Daoy (cell line): ENCODE measurements at places on chromosomes 2 and 18. TPM values are rescaled to one million over a fixed set of nuclear protein-coding genes. Genes with fewer than 3 reads are reported as not detected.
A peak's percentile ranks its signal among the peaks of the same experiment; 100 is the strongest.

DNA sequence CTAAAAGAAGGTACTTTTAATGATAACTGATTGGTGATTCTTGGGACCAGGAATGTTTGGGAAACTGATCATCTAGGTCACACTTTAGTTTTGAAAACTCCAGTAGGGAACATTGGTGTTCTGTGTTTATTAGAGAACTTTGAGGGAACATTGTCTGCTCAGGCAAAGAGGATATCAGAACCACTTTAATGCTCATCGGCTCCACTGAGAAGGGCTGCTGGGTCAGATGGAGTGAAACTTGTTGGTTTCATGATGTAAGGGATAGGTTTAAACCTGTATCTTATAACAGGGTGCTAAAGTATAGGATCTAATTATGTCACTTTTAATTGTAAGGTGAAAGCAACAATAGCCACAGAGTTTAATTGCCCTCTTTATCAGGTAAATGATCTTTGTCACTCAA lies 14.2 kb upstream of the POLI start:
- DNase-seq = no peak

DNA sequence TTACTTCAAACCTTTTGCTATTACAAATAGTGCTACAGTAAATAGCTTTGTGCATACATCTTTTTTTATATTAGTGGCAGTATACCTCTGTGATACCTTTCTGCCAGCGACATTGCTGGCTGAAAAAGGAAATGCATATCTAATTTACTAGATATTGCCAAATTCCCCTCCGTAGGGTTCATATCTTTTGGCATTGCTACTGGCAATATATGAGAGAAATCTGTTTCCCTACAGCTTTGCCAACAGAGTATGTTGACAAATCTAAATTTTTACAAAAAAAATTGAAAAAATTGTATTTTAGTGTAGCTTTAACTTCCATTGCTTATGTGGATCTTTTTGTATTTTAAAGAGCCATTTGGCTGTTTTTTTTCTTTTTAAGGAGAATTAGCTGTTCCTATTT lies 426.7 kb downstream of the TRIB2 start:
- DNase-seq = no peak

DNA sequence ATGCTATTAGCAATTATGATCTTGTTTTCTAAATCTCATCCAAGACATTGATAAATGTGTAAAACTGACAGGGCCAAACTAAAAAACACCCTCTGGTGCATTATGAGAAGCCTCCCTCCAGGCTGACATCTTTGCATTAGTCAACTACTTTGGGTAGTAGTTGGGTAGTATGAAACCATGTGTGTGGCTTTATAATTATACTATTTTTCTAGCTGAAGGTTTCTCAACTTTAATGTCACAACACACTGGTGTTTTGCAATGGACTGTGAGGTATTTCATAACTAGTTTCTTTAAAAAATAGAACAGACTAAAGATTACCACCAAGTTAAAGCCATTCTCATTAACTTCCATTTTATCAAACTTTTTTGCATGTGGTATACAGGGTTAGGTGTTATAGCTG lies 73.1 kb upstream of the RBMS1 start:
- DNase-seq = no peak

DNA sequence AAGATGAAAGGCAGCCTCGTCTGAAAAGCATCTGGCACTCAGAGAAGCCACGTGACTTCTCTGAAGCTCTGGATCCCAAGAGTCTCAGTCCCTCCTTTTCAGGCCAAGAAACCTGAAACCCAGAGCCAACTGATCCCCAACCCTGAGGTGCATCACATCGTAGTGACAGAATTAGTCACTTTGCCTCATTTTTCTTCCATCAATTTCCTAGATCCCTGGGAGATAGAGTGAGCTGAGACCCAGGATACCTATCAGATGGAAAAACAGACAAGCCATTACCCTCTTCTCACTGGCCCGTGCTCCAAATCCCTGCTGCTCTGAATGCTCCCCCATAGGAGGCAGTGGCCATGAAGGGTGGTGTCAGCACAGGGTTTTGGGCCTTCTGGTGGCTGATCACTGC lies 113.1 kb downstream of the ALK start:
- no peak for DNase-seq

DNA sequence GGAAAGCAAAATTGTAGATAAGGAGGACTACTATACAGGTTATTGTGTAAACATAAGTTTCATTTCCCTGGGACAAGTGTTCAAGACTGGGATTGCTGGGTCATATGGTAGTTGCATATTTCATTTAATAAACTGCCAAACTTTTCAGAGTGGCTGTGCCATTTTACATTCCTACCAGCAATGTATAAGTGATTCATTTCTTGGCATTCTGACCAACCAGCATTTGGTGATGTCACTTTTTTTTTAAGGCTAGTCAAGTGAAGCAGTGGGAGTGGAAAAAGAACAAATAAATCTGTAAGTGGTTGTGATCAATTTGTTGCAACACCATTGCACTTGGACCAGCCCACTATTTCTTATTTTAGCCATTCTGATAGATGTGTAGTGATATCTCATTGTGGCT lies 5.2 kb upstream of the CHCHD5 start:
- DNase-seq = peak; percentile 72

DNA sequence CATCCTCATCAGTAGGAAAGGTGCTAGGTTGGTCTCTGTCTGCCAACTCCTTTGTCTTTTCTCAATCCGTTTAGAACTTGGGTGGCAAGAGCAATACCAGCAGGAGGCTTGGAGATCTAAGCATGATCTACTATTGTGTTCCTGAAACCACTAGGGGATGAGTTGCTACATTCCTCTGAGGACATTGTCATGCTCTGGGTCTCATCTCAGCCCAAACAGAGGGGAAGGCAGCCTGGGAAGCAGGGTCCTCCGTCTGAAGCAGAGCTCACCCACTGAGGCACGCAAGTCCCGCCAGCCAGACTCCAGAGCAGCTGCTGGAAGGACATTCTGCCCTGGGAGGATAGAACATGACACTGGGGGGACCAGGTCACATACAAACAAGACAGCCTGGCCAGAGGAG lies 162.9 kb downstream of the MTCL1 start:
- DNase-seq = no peak

- no peak for DNase-seq
Measured at GRCh38 chr18:76823587-76824011, 1.2 kb downstream of the ZNF236 start.

- DNase-seq = no peak
Measured at GRCh38 chr2:38218591-38218991, 142.6 kb upstream of the CYP1B1 start.

DNA sequence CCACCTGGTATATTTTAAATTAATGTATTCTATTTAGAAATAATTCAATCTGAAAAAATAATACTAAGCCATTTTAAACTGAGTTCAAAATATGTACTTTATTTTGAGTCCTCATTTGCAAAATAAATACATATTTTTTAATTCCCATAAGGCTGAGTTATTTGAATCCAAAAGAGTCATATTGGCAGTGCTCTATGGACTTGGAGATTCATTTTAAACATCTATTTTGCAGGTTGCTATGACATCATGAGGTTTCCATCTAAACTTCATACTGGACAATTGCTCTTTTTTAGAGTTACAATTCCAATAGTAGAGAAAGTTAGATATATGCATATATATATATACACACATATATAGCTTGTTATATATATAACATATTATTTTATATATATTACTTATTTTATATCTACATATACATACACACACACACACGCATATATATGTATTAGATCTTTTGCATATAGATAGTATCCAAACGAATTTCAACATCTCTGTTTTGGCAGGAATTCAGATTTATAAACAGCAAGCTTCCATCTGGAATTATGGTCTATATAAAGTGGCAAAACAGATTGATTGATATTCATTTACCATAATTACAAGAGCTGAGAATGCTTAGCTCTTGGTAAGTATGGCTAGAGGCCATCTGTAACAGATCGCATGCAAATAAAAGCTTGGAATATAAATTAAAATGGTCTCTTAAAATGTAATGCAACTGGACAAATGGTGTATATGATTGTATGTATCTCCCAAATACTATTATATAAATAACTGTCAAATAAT lies 34.9 kb downstream of the NOL4 start:
- no peak for DNase-seq

- no peak for DNase-seq
Measured at GRCh38 chr2:212921061-212921460, 230.4 kb downstream of the IKZF2 start.

GRCh38 chr2:32962690-32963089 lies 15.9 kb downstream of the LTBP1 start:
- no peak for DNase-seq

DNA sequence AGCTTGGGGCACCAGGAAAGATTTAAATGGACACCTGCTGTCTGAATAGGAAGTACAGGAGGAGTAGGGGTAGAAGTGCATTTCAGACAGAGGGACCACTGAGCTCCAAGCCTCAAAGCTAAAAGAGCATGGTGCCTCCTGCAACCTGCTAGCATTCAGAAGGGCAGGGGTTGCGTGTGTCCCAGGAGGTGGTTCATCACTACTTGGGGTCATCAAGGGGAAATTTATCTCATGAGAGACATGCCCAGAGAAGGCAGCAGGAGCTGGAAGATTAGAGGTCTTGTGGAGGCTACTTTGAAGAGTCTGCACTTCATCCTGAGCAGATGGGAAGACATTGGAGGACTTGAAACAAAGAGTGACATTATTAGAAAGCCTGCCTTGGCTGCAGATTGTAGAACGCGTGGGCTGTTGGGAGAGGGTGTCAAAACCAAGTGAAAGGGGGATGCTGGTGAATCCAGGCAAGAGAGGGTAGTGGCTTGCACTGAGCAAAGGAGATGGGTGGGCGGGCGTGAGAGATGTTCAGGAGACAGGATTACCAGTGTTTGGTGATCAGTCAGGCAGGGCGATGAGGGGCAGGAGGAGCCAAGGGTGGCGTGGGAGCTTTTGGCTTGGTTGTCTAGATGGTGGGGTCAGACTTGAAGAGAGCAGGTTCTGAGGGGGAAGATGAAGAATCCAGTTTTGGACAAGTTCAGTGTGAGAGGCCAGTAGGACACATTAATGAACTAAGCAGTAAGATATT lies 154.0 kb downstream of the DYSF start:
- DNase-seq = no peak

DNA sequence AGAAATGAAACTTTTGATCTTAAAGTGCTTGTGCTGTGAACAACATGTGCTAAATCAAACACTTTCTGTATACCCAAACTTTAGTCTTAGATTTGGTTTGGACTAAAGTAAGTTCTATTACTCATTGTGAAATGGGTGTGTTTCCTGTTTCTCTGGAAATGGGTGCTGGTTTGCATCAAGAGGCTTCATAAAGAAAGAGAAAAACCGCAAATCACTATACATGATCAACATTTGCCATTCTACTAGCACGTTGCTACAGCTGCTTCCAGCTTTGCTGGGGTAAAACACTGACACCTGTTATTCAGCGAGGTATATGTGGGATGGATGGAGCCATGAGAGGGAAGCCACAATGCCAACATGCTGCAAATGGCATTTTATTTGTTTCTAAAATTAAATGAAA lies 547.0 kb upstream of the ACVR2A start:
- no peak for DNase-seq

GRCh38 chr2:206721256-206721920 lies 3.2 kb upstream of the DYTN start:
- DNase-seq = no peak

- DNase-seq = no peak
Measured at GRCh38 chr2:70091816-70092215, 4.5 kb downstream of the PCBP1 start.

DNA sequence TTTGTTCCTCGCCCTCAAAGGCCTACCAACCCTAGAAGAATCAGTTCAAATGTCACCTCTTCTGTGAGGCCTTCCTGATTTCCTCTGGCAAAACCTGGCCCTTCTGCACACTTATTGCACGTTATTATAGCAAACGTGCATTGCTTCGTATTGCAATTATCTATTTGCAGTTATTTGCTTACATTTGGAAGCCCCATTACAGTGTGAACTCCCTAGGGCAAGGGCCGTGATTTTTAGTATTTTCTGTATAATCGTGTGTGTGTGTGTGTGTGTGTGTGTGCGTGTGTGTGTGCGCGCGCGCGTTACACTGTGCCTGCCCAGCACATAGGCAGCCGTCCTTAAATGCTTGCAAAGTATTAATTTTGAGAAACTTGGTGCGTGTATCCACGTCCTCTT lies 460 bp upstream of the SEMA4F start:
- DNase-seq = no peak

DNA sequence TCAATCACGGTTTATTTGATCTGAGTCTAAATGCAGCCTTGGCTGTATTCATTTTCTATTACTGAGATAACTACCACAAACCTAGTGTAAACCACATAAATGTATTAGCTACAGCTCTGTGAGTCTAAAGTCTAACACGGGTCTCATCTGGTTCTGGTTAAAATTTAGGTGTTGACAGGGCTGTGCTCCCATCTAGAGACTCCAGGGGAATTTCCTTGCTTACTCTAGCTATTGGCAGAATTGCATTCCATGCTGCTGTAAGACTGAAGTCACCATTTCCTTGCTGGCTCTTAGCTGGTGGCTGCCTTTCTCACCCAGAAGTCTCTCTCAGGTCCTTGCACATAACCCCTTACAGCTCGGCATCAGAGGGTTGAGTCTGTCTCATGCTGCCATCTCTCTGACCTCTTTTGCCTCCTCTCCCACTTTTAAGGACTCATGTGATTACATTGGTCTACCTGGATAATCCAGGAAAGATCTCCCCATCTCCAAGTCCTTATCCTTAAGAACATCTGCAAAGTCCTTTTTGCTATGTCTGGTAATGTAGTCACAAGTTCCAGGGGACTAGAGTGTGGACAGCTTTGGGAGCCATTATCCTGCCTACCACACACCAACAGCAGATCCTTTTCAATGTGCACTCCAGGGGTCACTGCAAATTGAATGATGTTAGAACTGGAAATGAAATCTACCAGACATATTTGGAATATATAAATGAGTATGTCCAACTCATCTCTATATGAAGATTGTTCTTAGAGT lies 207.0 kb upstream of the AGAP1 start:
- no peak for DNase-seq

- DNase-seq = no peak
Measured at GRCh38 chr2:41026613-41027012, 574.7 kb upstream of the SLC8A1 start.

DNA sequence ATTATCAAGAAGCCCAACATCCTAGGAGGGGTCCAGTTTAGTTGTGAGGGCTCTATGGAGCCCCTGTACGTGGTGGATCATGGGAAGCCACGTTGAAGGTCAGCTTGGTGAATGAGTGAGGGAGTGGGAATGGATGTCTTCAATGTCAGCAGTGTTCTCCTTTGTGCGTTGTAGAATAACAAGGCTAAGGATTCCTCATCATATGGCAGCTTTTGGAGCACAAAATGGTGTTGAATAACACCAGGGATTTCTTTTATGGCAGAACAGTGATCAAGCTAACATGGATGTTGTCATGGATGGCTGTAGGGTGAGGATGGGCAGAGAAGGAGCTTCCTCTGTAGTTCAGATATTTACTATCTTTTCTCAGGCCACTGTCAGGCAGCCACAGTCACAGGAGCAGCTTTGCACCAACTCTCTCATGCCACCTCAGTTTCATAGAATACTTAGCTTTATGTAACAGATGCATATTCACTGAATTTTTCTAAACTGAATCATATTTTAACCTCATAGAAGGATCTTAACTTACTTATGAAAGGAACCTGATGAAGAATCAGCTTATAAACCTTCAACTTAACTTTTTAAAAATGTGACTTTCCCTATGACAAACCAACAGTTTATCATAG lies 284.5 kb upstream of the EPAS1 start:
- DNase-seq = no peak

GRCh38 chr2:190849774-190850173 lies 30.8 kb upstream of the GLS start:
- peak; percentile 74 for DNase-seq

Gene ANKRD44
- total RNA-seq = 5.8 and 7.4 TPM in 2 replicates

Gene TUBA3E
- total RNA-seq = 1.0 and 3.5 TPM in 2 replicates

Gene ALPP
- 0.03 TPM in 1 of 2 replicates, not detected in the other for total RNA-seq

Gene CYTIP
- total RNA-seq = 3.1 and 5.9 TPM in 2 replicates

Gene FAM237A
- not detected in 2 replicates for total RNA-seq

Gene SCN9A
- 0.29 and 0.54 TPM in 2 replicates for total RNA-seq

Gene ITGA6
- total RNA-seq = 27.4 and 42.4 TPM in 2 replicates
